ENCODE measurements at places on chromosomes 7 and 10. TPM values are rescaled to one million over a fixed set of nuclear protein-coding genes. Genes with fewer than 3 reads are reported as not detected.

The LIPF gene
- not detected for total RNA-seq

The AQP1 gene
- total RNA-seq = not detected

The SPDYE8 gene
- total RNA-seq = not detected

The CALHM1 gene
- not detected for total RNA-seq

The MCM10 gene
- 1.5 TPM for total RNA-seq

The CPA5 gene
- total RNA-seq = not detected

The ARF5 gene
- 196 TPM for total RNA-seq

The CCDC172 gene
- total RNA-seq = not detected

The ZMIZ2 gene
- total RNA-seq = 55.6 TPM

The GGCT gene
- 60.3 TPM for total RNA-seq

The LRRD1 gene
- not detected for total RNA-seq

The HMX2 gene
- total RNA-seq = not detected

The MSMB gene
- not detected for total RNA-seq

The ATRNL1 gene
- total RNA-seq = not detected

The CPA2 gene
- 0.38 TPM for total RNA-seq

The TMEM140 gene
- 1.0 TPM for total RNA-seq

The BRAT1 gene
- total RNA-seq = 25.3 TPM

The MAGI2 gene
- 7.7 TPM for total RNA-seq

The VWA2 gene
- 2.5 TPM for total RNA-seq

The RGS10 gene
- total RNA-seq = 16.8 TPM

The FAM237B gene
- total RNA-seq = not detected

The MLXIPL gene
- not detected for total RNA-seq

The ZSWIM8 gene
- 62.5 TPM for total RNA-seq

The PVRIG gene
- not detected for total RNA-seq

The TSPAN15 gene
- total RNA-seq = 0.64 TPM

The GBX1 gene
- not detected for total RNA-seq

The SRRM3 gene
- total RNA-seq = 0.83 TPM

The PHKG1 gene
- total RNA-seq = 0.33 TPM

The ZNF853 gene
- total RNA-seq = 0.67 TPM

The CDC14C gene
- 0.17 TPM for total RNA-seq

The PRSS1 gene
- total RNA-seq = not detected

The OR2A1 gene
- total RNA-seq = not detected

The SFRP4 gene
- not detected for total RNA-seq

Measured in mammary epithelial cell (primary cell).